ENCODE measurements at places on chromosomes 7 and 10. TPM values are rescaled to one million over a fixed set of nuclear protein-coding genes. Genes with fewer than 3 reads are reported as not detected.

SPDYE1 gene
- total RNA-seq: not detected

SSMEM1 gene
- not detected for total RNA-seq

RARRES2 gene
- not detected for total RNA-seq

ZCWPW1 gene
- total RNA-seq: 6.9 TPM

GRCh38 chr10:96038476-96039387, 4.7 kb upstream of the CCNJ start:
- peaks cover 5% of the 10 kb centered on the region for H3K4me1 ChIP-seq
- no peak overlapping the region for H3K27ac ChIP-seq
- no peak for DNase-seq
- H3K36me3 ChIP-seq: no peaks in the 10 kb centered on the region

RABGEF1 gene
- 18.2 TPM for total RNA-seq

GRCh38 chr10:97574374-97575126, 2.0 kb downstream of the ANKRD2 start:
- H3K4me3 ChIP-seq: no peak overlapping the region
- H3K27me3 ChIP-seq: no peaks in the 10 kb centered on the region
- no peak overlapping the region for H3K27ac ChIP-seq
- no peaks in the 10 kb centered on the region for H3K4me1 ChIP-seq
- no peaks in the 10 kb centered on the region for H3K36me3 ChIP-seq
- DNase-seq: no peak

POLR2J2 gene
- 70.3 TPM for total RNA-seq

DNA sequence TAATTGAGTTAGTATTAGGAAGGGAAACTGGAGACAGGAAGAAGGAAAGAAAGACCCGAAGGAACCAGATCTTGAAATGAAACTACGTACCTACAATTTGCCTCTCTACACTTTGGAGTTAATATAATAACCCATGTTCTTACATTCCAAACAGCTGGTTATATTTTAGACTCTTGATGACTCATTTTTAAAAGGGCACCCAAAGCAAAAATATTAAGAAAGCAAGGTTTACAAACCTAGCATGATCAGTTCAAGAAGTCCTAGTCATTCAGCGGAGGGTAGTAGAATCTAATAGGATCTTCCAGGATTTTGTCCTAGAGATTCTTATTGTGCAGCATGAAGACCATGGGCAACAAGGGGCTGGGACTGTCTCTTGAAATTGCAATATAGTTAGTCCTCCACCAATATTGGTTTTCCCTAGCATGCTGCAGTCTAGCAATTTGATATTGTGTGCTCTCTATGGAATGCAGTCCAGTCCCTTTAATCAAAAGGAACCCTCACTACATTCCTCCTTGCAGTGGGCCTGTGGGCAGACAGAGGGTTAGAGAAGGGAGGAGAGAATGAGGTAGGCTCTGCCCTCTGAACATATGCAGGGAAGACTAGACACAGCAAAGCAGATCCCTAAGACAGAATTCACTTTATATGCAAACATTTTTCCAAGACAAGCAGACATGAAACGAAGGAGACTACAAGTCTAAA, 230.3 kb downstream of the INHBA start:
- H3K4me3 ChIP-seq: no peak overlapping the region
- H3K36me3 ChIP-seq: no peaks in the 10 kb centered on the region
- H3K27me3 ChIP-seq: no peaks in the 10 kb centered on the region
- no peak for DNase-seq

FOXP2 gene
- total RNA-seq: not detected

ZNF425 gene
- 0.28 TPM for total RNA-seq

FOXI2 gene
- total RNA-seq: not detected

GPNMB gene
- total RNA-seq: not detected

GRCh38 chr7:102992938-102993717, 80.3 kb downstream of the LRRC17 start:
- H3K36me3 ChIP-seq: no peaks in the 10 kb centered on the region
- no peaks in the 10 kb centered on the region for H3K27me3 ChIP-seq
- no peak overlapping the region for H3K4me3 ChIP-seq
- H3K4me1 ChIP-seq: no peaks in the 10 kb centered on the region
- H3K27ac ChIP-seq: no peak overlapping the region
- DNase-seq: no peak

DNA sequence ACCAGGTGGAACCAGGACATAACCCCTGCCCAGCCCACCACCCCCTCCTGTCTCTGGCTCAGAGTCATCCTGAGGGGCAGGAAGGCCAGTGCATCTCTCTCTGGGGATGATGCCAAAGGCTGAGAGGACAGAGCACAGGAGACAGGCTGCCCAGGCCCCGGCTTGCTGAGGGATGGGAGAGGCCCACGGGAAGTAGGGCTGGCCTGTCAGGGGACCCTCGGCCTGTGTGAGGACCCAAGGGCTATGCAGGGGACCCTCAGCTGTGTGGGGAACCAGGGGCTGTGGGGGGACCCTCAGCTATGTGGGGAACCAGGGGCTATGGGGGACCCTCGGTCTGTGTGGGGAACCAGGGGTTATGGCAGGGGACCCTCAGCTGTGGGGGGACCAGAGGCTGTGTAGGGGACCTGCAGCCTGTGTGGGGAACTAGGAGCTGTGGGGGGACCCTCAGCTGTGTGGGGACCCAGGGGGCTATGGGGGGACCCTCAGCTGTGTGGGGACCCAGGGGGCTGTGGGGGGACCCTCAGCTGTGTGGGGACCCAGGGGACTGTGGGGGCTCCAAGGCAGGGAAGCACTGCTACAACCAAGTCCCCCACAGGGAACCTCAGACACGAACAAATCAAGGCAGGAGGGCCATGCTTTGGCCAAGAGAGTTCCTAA, 27.7 kb downstream of the EBF3 start:
- H3K4me3 ChIP-seq: no peak overlapping the region
- H3K27ac ChIP-seq: no peak overlapping the region
- H3K36me3 ChIP-seq: no peaks in the 10 kb centered on the region
- peaks cover 26% of the 10 kb centered on the region for H3K27me3 ChIP-seq
- no peaks in the 10 kb centered on the region for H3K4me1 ChIP-seq

- H3K27ac ChIP-seq: no peak overlapping the region
- no peaks in the 10 kb centered on the region for H3K27me3 ChIP-seq
- peaks cover 5% of the 10 kb centered on the region for H3K4me1 ChIP-seq
- DNase-seq: no peak
- H3K4me3 ChIP-seq: no peak overlapping the region
Measured at GRCh38 chr7:105992905-105993304, 29.8 kb downstream of the CDHR3 start.

- no peaks in the 10 kb centered on the region for H3K27me3 ChIP-seq
- no peak for DNase-seq
- no peak overlapping the region for H3K27ac ChIP-seq
- no peaks in the 10 kb centered on the region for H3K4me1 ChIP-seq
- H3K36me3 ChIP-seq: no peaks in the 10 kb centered on the region
Measured at GRCh38 chr7:15399441-15399840, 162.4 kb downstream of the AGMO start.

GRCh38 chr7:149801816-149802215, 28.4 kb upstream of the ZNF467 start:
- peaks cover 25% of the 10 kb centered on the region for H3K27me3 ChIP-seq
- H3K4me3 ChIP-seq: no peak overlapping the region
- H3K36me3 ChIP-seq: no peaks in the 10 kb centered on the region
- DNase-seq: no peak
- H3K4me1 ChIP-seq: no peaks in the 10 kb centered on the region
- H3K27ac ChIP-seq: no peak overlapping the region

DNA sequence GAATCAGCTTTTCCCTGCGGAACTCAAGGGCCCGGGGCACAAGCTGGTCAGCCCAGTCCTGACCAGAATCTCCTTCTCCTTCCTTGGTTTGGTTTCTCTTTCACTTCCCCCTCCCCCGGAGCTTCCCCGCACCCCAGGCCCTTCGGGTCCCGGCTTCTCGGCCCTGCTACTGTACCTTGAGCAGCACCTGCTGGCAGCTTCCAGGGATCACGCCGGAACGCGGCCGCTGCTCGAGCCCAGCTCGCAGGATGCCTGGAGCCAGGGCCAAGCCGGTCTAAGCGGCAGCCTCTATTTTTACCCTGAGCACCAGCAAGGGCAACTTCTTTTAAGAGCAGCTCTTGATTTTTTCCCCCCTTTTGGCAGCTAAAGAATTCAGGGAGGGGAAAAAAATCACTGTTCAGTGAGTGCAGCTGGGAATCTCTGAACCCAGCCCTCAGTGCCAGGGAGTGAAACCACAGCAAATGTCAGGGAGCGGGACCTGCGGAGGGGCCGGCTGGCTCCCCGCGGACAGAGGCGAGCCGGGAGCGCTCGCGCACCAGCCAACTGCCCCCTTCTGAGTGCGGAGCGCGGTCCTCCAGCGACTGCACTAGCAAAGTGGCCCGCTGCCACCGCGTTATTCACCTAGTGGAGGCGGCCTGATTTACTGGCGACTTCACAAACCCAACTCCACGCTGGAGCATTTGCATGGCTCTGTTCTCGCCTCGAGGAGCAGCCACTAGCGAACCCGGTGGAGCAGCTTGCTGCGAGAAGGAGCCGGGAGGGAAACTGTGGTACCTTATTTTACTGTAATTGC, 2.4 kb upstream of the INHBA start:
- DNase-seq: peak; percentile 36
- peak overlapping the region; percentile 42 for H3K4me3 ChIP-seq
- H3K4me1 ChIP-seq: no peaks in the 10 kb centered on the region
- no peak overlapping the region for H3K27ac ChIP-seq
- no peaks in the 10 kb centered on the region for H3K27me3 ChIP-seq

DNA sequence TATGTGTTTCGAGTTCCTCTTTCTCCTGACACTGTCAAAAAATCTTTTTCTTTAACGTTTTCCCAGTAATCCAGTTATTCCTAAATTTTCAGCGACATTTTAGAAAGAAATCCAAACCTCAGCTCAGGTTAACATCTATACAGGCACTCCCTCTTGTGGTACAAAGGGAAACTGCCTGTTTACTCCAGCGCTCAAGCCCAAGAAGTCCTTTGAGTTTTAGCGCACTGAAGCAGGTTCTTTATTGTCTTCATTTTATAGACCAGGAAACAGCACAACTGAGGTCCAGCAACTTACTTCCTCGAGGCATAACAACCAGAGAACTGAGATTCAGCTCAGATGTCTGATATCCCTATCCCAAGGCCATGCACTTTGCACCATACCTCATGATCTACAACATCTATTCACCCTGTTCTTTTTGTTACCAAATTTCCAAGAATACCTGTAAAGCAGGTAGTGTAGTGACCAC, 287.2 kb upstream of the MKLN1 start:
- no peak overlapping the region for H3K27ac ChIP-seq
- DNase-seq: no peak

- H3K4me1 ChIP-seq: peaks cover 12% of the 10 kb centered on the region
- no peak for DNase-seq
- H3K36me3 ChIP-seq: no peaks in the 10 kb centered on the region
- no peaks in the 10 kb centered on the region for H3K27me3 ChIP-seq
Measured at GRCh38 chr10:5658871-5659618, 7.3 kb downstream of the ASB13 start.
